ENCODE measurements at places on chromosomes 16 and 17.

DNA sequence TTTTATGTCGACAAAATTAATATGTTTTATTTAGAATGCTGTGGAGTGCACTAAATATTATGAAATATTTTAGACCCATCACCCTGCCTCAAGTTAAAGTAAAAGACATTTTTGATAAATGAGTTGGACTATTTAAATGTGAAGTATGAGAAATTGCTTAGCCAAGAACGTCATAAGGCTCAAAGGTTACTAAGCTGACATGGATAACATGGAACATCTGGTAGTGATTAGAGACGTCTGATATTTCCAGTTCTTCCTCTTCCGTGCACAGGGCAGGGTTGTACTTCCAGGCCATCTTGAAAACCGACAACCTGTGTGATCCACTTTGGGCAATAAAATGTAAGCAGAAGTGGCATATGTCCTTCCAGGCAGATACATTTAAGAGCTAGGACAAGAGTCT lies 7.2 kb upstream of the CCL8 start:
- DNase-seq, result no peak

DNA sequence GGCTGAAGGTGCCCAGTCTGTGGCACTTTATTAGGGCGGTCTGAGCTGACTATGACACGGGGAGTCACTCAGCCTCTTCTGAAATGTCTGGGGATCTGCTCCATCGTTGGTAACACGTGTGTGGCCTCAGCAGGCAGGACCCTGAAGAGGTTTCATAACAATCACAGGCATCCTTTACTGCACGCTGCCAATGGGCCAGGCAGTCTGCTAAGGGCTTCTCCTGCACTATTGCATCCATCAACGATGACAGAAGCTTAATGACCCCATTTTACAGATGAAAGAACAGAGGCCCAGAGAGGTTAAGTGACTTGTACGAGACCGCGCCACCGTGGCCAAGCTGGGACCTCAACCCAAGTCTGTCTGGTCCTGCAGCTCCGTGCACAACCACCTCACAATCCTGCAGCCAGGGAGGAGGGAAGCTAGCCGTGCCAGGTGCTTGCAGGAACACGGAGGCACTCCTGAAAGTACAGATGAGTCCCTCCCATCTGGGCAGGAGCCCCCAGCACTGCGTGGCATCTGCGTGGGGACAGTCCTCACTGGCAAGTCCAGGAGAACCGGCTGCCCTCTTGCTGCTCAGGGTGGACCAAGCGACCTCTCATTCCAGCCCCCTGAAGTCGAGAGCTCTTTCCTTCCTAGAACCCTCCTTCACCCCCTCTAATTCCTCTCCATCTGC lies 40.0 kb downstream of the RPH3AL start:
- DNase-seq, result no peak

GRCh38 chr17:17814162-17815061 lies 22.4 kb downstream of the SREBF1 start:
- no peak for DNase-seq

GRCh38 chr17:36825951-36826350 lies 111.3 kb upstream of the LHX1 start:
- DNase-seq, result no peak

DNA sequence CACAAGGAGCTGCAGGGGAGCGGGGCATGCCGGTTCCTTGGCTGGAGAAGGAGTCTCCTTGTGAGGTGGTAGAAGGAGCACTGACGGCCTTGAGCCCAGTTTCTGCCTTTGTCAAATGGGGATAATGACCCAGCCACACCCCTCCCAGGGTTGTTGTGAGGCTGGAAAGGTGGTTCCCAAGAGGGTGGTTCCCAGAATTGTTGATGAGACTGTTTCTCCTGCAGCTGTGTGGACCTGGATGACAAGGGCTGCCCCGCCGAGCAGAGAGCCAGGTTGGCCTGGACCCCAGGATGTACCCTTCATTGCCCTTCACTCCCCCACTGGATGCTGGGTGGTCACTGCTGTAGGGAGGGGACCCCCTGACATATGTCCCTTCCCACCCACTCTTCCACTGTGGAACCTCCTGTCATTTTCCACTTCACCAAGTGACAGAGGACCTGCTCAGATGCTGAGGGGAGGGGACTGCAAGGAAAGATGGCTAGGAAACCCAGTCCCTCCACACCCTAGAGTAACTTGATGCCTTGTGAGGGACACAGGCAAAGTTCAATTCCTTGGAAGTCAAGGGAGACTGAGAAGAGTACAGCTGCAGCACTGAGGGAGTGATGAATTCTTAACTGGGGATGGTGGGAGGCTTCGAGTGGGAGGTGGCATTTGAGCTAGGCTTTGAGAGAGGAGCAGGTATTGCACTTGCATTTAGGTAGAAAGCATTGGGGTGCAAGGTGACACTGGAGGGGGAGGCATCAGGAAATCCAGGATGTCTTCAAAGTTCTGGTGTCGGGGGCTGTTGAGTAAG lies 10.6 kb downstream of the MIEN1 start:
- DNase-seq, result no peak

DNA sequence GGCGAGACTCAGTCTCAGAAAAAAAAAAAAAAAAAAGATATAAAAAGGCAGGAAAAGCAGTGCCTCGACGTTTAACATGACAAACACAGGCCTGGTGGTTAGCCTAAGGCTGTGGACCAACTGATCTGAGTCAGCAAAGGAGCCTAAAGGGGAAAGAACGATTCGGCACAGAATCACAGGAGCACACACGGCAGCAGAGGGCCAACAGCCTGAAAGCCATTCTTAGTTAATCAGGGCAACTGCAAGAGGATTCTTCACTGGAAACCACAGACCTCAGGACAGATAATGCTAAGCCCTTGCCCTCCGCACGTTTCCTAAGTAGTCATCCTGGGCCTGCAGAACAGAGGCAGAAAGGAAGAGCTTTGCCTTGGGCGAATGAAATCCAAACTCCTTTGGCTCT lies 14.7 kb downstream of the TMEM11 start:
- DNase-seq, result no peak

GRCh38 chr16:2196162-2196980 lies at the start of gene CASKIN1:
CASKIN1 (minus strand) TSS chr16:2196605; CDS start chr16:2196432, 173 bp downstream.
- DNase-seq, result peak; percentile 55

All from BE2C (cell line).